Testis (tissue), 5 donors: ENCODE measurements at places on chromosomes 2 and 18.
A peak's percentile ranks its signal among the peaks of the same experiment; 100 is the strongest.

DNA sequence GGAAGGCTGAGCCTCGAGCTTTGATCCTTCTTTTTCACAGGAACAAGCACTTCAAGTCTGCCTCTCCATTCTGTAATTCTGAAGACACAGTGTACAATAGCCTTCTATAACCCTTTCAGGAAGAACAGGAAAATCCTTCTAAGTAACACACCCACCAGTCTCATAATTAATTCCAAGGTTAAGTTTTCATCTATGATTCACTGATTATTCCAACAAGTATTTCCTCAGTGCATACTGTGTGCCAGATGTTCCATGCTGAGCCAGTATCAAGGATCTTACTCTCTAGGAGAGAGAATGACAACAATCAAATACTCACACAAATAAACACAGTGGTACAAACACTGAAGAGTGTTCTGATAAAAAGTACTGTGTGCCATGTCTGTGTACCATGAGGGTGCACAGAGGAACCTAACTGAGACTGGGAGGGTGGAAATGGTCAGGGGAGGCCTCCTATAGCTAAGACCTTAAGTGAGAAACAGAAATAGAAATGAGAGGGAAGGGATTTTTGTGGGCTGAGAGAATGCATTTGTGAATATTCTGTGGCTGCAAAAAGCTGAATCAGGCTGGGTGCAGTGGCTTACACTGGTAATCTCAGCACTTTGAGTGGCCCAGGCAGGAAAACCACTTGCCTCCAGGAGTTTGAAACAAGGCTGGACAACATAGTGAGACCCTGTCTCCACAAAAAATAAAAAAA lies 7.3 kb upstream of the MTLN start:
- no peak for DNase-seq

DNA sequence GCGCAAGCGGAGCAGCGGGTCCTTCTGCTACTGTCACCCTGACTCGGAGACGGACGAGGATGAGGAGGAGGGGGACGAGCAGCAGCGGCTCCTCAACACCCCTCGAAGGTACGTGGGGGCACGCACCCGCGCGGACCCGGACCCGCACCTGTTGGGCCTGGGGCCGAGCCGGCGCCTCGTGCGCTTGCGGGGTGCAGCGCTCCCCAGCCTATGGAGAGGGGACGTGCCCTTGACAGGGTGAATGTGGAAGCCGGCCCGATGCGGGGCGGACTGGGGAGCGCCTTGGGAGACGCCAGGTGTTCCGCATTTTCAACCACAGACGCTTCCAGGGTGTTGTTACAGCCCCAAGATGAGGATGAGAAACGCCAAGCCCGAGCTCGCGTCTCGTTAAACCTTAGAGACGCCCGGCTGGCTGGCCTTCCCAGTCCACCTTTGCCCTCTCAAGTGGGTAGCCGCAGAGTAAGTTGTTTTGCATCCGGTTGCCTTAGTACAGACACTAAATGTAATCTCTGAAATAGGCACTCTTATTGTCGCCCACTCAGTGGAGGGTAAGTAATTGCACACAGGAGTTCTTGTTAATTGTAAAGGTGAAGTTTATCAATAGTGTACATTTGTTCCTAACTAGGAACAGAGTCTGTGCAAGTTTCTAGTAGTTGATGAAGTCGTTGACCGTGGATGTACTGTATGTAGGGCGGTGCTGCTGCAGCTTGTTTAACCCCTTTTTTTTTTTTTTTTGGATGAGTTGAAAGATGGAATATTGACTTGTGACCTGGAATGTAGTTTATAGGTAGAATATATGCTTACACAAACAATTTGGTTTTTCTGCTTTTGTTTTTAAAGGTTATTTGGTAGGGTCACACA lies 815 bp downstream of the GMCL1 start:
- DNase-seq = peak; percentile 46

DNA sequence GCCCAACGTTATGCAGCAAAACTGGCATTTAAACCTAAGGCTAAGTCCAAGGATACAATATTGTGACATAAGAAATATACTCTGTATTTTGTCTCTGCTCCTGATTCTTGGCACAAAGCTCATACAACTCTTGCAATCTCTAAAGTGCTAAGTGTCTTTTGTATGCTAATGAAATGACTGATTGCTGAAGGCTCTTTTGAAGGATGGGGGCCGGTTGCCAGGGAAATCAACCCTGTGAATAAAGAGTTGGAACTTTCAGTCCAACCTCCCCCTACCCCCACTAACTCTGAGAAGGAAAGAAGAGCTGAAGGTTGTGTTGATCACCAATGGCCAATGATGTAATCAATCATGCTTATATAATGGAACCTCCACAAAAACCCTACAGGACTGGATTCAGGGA lies 40.3 kb downstream of the SESTD1 start:
- no peak for DNase-seq

GRCh38 chr2:138922973-138923563 lies 142.9 kb upstream of the NXPH2 start:
- no peak for DNase-seq

GRCh38 chr2:145569108-145569507 lies 1049.2 kb upstream of the ZEB2 start:
- DNase-seq = no peak

DNA sequence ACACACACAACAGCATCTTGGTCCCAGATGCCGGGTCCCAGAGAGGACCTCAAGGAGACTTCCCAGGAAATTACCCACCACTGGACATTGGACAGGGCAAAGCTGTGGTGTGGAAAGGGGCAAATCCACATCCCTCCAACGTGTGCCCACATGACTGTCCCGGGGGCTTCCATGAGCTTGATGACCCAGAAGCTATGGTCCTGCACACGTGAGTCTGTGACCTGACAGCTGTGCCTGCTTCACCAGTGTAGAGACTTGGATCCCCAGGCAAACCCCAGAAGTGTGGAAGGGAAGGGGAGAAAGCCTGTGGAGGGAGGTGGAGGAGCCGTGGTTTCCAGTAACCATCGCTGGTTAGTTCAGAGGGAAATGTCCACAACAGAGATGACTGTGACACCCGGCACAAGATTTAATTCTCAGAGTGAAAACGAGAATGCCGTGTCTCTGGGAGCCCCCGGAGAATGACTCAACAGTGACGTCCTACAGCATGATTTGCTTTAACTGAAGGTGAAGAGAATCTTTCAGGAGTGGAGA lies 19.1 kb upstream of the GPR55 start:
- no peak for DNase-seq

DNA sequence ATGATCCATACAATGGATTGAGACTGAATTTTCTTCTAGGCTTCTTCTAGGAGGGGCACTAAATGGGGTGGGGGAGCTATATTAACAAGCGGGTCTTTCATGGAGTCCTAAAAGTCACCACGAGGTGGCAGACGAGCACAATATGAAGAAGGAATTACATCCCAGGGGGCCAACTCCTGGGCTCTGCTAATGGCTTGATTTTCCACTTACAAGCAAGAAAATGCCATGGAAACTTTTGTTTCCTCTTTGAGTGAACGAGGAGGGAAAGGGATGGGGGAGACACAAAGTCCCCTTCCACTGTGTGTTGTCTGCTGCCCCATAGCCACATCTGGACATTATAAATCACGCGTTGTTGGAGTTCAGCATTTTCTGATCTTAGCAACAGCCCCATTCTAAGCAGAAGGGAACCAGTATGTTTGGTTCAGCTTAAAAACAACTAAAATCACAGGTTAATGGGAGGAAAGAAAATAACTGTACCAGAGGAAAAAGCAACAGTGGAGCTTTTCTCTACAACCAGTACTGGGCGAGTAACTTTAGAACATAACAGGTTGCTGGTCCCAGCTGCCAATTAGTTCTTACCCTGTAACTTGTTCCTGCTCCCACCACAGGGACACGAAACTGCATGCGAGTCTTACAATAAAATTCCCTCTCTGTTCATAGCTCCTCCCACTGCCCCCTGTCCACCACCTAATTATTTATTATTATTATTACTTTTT lies 285.0 kb upstream of the PARD3B start:
- peak; percentile 86 for DNase-seq

DNA sequence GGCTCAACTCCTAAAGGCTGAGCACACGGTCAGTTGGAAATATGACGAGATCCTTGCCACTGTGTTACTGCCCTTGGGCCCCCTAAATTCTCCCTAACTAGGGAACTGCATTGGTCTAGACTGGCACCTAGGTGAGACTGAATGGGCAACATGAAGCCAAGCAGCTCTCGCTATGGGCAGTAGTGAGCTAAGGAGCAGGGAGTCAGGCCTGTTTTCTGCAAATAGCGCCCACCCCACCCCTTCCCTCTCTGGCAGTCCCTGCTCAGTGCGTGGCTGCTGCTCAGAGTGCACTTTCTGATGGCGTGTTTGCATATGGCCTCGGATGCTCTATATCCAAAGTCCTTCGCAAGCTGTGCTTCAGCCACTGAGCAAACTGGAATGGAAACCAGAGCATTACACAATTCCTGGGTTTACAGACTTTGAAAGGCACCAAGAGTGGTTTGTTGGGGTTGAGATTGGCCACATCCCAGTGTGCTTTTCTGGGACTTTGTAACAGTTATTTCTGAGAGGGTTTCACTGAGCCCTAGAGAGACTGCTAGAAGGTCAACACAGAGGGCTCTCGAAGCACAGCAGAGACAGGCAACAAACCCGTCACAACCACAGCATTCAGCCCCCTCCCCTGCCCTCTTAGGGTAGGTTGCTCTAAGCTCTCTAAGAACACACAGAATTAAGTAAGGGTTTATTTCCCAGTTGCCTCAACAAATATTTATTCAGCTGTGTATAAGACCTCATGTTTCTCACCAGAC lies 419.9 kb downstream of the STK39 start:
- DNase-seq = no peak

GRCh38 chr2:225937625-225938187 lies 538.2 kb downstream of the NYAP2 start:
- DNase-seq = no peak

- DNase-seq = no peak
Observed at GRCh38 chr2:200930947-200931626, 32.4 kb downstream of the ORC2 start.

GRCh38 chr2:177882501-177882900 lies 190.1 kb downstream of the PDE11A start:
- peak; percentile 18 for DNase-seq

GRCh38 chr2:177445200-177445599 lies 52.6 kb downstream of the AGPS start:
- no peak for DNase-seq

DNA sequence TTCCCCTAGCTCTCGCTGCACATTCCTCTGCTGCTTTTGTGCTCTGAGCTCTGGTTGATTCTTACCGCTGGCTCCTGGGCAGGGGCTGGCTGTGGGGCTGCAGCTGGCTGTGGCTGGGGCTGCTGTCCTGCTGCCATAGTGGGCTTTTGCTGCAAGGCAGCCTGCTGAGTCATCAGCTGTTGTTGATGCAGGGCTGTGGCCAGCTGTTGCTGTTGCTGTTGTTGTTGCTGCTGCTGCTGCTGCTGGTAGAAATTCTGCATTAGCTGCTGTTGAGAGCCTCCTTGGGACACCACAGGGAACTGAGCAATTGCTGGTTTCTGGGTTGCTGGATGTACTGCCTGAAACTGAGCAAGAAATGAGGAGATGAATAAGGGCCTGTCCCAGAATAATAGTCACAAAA lies 77.2 kb upstream of the NFU1 start:
- no peak for DNase-seq

DNA sequence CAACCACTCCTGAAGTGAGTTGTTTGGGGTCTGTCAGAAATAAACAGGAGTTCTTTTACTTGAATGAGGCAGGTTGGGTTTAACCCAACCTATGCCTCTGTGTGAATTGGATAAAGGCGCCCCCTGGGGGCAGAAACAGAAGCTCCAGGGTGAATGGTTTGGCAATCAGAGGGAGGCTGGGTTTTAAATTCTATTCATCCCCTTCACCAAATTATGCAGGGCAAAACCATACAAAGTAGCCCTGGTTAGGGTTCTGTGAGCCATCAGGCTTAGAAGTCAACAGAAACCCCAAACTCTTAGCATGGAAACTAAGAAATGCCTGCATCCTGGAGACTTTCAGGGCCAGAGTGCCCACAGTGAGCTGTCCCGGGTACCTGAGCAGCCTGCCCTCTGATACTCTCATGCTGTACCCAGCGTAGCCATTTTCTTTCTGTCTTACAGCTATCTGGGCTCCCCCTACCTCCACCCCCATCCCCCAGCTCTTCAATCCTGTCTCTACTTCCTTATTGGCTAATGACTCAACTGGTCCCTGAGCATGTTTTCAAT lies 241.5 kb downstream of the ICOS start:
- DNase-seq = peak; percentile 63

DNA sequence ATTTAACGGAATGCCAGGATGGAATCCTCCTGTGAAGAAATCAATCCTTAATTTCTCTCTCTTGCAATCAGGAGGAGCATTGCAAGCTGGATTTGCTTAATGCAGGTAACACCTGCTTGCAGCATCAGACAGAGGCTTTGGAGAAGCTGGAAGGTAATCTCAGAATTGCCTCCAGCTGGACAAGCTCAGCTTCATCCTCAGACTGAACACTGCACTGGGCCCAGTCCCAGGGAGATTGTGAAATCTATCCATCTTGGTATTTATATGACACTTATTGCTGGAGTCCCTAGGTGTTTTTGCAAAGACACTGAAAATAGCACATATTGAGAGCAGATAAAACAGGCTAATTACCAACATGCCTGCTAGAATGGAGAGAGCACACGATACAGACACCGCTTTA lies 179.4 kb upstream of the SESTD1 start:
- no peak for DNase-seq

DNA sequence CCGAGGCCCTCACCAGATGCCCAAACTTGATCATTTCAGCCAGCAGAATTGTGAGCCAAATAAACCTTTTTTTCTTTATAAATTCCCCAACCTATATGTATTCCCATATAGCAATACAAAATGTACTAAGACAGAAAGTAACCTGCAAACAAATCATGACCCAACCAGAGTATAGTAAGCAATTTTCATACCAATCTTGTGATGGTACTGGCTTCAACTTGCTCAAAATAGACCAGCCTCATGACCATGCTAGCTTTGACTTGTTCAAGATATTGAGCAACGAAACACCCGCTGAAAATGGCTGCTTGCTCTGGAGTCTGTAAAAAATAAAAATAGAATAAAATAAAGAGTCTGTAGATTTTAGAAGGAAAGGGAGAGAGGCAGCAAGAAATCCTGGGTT lies 97.6 kb downstream of the C1D start:
- DNase-seq = no peak

GRCh38 chr2:9535177-9535576 lies 20.5 kb downstream of the ADAM17 start:
- DNase-seq = no peak

DNA sequence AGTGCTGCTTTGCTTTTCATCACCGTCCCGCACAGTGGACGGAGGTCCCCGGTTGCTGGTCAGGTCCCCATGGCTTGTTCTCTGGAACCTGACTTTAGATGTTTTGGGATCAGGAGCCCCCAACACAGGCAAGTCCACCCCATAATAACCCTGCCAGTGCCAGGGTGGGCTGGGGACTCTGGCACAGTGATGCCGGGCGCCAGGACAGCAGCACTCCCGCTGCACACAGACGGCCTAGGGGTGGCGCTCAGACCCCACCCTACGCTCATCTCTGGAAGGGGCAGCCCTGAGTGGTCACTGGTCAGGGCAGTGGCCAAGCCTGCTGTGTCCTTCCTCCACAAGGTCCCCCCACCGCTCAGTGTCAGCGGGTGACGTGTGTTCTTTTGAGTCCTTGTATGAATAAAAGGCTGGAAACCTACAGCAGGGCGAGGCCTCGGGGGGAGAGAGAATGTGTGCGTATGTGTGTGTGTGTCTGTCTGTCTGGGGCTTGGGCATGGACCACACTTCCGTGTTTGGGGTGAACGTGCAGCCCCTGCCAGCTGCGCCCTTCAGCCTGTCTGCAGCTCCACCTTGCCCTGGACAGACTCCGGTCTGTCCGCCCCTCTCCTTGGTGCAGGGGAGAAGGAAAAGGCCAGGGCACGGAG lies 32.3 kb downstream of the GPC1 start:
- peak; percentile 27 for DNase-seq

GRCh38 chr2:3192920-3193319 lies 184.7 kb downstream of the EIPR1 start:
- DNase-seq = no peak
